ENCODE measurements at places on chromosomes 3 and 15.
A peak's percentile ranks its signal among the peaks of the same experiment; 100 is the strongest.

DNA sequence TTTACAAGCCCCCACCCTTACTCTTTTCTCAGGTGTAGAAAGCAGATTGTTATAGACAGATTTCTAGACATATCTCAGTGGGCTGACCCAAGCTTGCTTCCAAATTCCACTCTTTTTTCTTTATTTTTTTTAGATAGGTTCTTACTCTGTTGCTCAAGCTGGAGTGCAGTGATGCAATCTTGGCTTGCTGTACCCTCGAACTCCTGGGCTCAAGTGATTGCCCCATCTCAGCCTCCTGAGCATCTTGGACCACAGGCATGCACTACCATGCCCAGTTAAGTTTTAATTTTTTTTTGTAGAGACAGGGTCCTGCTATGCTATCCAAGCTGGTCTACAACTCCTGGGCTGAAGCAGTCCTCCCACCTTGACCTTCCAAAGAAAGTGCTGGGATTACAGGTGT lies 53.5 kb upstream of the ADAMTS9 start:
- no peak for DNase-seq

DNA sequence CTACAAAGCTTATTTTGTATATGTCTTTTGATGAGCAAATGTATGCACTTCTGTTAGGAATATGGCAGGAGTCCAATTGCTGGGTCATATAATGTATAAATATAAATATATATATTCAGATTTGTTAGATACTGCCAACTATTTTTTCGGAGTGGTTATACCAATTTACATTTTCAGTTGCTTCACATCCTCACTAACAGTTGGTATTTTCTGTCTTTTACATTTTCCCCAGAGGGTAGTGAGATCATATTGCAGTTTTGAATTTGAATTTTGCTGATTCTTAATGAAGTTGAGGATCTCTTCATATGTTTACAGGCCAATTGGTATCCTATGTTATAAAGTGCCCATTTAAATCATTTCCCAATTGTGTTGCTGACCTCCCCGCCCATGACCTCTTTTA lies 139.0 kb upstream of the KCNMB2 start:
- DNase-seq: no peak

DNA sequence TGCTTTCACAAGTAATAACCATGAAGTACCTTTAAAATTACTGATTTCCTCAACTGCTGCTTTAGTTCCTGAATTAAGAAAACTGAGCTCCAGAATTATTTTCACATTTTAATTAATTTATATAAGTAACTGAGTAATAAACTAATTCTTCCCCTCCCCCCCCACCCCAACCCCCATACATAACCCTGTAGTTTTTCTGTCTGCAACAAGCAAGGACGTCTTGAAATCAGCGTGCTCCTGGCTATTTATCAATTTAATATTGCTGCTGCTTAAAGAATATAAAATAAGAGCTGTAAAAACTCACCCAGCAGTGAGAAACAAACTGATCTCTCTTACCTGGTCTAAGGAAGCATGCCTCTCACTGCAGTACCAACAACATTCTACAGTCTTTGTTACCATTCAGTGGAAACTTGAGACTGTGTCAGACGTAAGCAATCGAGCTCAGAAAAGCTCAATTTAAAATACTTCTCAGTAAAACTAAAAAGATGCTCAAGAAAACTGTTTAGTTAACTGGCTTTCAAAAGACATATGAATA lies 121.0 kb downstream of the TFDP2 start:
- DNase-seq: peak; percentile 66

DNA sequence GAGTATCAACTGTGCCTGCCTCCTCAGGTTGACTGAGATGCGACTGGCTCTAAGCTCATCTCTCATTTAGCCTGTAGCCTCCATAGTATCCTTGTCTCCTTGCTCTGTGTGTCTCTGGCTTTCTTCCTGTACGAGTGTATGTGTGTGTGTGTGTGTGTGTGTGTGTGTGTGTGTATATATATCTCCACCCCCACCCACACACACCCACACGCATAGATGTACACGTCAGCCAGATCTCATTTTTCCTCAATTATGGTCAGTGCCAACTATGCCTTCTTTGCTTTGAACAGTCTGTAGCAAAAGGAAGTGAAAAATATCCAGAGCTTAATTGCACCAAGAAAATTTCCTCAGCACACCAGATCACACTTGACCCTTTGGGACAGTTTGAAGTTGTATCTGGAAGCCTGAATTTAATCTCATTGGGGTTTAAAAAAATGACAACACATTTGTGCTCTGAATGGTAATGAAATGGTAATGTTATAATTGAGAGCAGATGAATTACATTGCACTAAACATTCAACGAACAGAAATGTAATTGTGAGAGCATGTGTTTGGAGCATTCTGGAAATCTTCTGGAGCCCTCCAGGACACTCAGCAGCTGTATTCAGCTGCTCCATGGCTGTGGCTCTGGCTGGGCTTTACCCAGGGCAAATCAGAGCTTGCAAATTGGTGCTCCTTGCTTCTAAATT lies 63.6 kb downstream of the RYR3 start:
- DNase-seq: no peak

GRCh38 chr15:78368651-78369050 lies 28.5 kb downstream of the CRABP1 start:
- no peak for DNase-seq

DNA sequence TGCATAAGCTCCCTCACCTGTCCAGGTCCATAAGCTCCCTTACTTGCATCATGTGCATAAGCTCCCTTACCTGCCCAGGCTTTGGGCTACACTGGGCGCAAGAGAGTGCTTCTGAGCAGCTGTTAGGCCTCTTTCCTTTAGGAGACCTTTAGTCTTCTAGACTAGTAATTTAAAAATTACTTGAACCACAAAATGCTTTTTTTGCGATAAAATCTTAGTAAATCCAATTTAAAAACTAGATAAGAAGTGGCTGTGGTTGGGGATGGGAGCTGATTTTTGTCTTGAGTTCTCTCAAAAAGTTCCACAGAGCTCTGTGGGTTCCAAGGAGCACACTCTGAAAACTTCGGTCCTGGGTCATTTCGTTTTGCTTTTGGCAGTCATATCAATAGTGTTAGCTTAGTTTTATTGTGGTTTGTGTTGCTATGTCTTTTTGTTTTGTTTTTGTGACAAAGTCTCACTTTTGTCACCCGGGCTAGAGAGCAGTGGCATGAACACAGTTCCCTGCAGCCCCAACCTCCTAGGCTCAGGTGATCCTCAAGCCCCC lies 6.7 kb downstream of the CEMIP start:
- DNase-seq: no peak

GRCh38 chr15:33866101-33866737 lies 102.1 kb upstream of the CHRM5 start:
- no peak for DNase-seq

GRCh38 chr15:73560501-73561117 lies 72.6 kb downstream of the NPTN start:
- DNase-seq: peak; percentile 82

GRCh38 chr3:49484471-49484870 lies 14.4 kb downstream of the DAG1 start:
- no peak for DNase-seq

DNA sequence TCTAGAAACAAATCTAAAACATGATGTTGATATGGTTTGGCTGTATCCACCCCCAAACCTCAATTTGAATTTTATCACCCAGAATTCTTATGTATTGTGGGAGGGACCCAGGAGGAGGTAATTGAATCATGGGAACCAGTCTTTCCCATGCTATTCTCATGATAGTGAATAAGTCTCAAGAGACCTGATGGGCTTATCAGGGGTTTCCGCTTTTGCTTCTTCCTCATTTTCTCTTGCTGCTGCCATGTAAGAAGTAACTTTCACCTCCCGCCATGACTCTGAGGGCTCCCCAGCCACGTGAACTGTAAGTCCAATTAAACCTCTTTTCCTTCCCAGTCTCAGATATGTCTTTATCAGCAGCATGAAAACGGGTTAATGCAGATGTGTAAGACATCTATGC lies 232.7 kb upstream of the ONECUT1 start:
- DNase-seq: no peak

- no peak for DNase-seq
These were observed 7.7 kb downstream of the CHRNB4 start for GRCh38 chr15:78633348-78633747.

DNA sequence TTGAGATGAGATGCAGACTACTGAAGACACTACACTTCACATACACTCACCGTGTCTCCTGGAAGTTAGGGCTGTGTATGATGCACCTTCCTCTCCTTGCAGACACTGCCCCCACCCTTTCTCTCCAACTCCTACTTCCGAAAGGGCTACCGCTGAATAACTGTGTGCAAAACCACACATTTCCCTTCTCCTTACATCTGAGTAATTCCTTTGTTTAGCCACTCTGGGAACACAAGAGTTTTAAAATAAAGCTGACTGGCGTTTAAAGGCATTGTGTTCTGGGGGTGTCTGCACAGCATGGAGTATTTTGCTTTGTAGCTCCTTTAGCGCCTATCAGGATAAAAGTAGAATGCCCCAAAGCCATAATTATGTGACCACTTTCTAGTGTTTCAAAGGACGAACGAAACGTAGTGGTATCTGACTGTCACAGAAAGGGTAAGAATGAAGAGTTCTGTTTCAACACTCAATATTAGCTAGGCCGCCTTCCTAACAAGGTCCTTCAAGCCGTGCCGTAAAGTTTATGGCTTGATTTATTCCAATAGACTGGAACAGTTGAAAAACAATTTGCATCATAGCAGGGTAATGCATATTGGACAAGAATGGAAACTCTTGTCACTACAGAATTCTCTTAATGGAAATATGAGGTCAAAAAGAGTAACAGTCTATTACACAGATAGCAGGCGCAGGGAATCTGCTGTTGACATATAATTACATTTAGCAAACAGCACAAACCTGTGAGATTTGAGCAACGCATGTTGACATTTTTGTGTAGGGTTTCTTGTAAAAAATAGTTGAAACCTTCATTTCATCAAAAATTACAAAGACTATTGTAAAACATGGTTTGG lies 619.9 kb downstream of the FOXP1 start:
- no peak for DNase-seq

GRCh38 chr3:102802819-102803420 lies 368.1 kb downstream of the ZPLD1 start:
- DNase-seq: no peak

DNA sequence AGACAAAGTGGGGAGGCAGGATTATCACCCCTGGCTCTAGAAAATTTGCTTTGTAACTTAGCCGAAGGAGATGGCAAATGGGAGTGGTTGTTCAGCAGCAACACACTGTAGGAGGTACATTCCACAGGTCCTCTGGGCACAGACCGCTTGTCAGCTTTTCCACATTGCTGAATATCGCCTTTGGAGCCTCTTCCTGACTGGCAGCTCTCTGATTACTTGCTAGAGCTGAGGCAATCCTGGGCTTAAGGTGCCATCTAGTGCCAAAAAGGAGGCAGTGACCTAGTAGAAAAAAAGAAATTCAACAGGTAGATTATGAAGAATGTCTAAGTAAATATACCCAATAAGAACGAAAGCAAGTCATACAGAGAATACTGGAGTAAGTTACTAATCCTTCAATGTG lies 13.1 kb upstream of the SCN5A start:
- DNase-seq: no peak

- no peak for DNase-seq
These were observed 12.7 kb upstream of the CFAP91 start for GRCh38 chr3:119690043-119690656.

DNA sequence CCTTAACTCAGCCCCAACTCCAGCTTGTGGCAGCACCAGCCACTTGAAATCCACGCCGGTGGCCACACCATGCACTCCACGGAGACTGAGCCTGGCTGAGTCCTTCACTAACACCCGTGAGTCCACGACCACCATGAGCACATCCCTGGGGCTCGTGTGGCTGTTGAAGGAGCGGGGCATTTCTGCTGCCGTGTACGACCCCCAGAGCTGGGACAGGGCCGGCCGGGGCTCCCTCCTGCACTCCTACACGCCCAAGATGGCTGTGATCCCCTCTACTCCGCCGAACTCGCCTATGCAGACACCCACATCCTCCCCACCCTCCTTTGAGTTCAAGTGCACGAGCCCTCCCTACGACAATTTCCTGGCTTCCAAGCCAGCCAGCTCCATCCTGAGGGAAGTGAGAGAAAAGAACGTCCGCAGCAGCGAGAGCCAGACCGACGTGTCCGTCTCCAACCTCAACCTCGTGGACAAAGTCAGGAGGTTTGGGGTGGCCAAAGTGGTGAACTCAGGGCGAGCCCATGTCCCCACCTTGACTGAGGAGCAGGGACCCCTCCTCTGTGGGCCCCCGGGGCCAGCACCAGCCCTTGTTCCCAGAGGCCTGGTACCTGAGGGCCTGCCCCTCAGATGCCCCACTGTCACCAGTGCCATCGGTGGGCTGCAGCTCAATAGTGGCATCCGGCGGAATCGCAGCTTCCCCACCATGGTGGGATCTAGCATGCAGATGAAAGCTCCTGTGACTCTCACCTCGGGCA lies 42.9 kb downstream of the CCK start:
- no peak for DNase-seq

DNA sequence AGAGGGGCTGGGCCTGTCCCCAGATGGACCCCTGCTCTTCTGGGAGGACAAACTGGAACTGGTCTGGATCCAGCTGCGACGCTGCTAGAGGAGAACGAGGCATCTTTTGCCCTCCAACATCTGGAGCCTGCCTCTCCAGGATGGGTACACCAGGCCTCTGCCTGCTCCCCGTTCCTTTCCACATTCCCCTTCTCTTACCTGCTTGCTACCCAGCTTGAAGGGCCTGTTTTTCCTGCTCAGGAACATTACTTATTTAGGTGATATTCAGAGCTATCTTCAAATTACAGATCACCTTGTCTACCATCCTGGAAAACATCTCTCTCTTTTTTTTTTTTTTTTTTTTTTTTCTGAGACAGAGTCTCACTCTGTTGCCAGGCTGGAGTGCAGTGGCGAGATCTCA lies 64.0 kb downstream of the CHRD start:
- no peak for DNase-seq

DNA sequence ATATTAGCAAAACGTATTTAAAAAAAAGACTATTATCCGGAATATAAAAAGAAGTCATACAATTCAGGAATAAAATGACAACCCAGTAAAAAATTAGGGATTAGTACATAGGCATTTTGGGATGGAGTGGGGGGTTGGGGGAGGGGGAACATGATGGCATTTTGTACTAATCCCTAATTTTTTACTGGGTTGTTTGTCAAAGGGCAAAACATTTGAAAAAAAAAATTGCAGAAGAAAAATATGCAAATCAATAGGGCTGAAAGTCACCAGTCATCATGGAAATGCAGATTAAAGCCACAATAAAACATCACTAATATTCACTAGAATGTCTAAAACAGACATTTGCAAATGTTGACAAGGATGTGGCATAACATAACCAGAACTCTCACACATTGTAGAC lies 82.5 kb downstream of the RPL22L1 start:
- DNase-seq: no peak

DNA sequence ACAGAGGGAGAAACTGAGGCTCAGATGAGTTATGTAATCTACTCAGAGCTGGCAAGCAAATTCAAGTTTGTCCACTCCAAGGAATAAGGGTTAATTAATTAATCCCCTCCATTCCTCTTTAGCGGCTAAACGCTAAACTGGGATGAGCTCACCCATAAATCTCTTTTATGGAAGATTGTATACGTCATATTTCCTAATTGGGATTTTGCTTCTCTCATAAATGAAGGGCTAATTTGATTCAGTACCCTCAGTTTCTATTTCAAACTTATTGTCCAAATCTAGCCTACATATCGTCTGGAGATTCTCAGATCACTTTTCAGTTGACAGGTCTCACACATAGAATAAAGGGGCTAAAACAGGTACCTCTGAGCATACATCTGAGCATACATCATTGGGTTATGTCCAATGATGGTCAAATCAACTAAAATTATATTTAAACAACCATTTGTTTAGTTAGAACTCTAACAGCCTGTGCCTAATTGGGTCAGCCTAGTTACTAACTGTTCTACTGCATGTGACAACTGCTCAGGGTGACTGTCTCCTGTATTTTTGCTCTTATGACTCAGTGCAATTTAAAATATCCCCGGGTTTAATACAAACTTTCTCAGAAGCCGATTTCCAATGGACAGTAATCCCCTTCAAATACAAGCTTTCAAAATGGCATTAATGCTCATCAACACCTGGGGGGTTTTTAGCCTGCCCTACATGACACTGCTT lies 57.6 kb upstream of the PLXND1 start:
- no peak for DNase-seq

Measured in pons (tissue), 1 donor.